ENCODE measurements at places on chromosomes 7 and 10. TPM values are rescaled to one million over a fixed set of nuclear protein-coding genes. Genes with fewer than 3 reads are reported as not detected.

The RBP4 gene
- total RNA-seq: 9.0 TPM

The SKIDA1 gene
- total RNA-seq: 11.0 TPM

The CUBN gene
- 1.2 TPM for total RNA-seq

The CCSER2 gene
- 90.1 TPM for total RNA-seq

The SPAM1 gene
- total RNA-seq: not detected

The BAG3 gene
- 0.82 TPM for total RNA-seq

The AKR1D1 gene
- not detected for total RNA-seq

The ATOH7 gene
- total RNA-seq: 0.41 TPM

The ANAPC16 gene
- 26.1 TPM for total RNA-seq

The TLL2 gene
- total RNA-seq: 0.82 TPM

The C10orf62 gene
- not detected for total RNA-seq

All from frontal cortex (tissue), 4 donors.